Kidney epithelial cell (primary cell): ENCODE measurements at places on chromosomes 16 and 17. TPM values are rescaled to one million over a fixed set of nuclear protein-coding genes. Genes with fewer than 3 reads are reported as not detected.

- DNase-seq = no peak
These were observed 59.3 kb downstream of the TMEM132E start for GRCh38 chr17:34638526-34639260.

GRCh38 chr17:45730192-45730591, 53.9 kb upstream of the CRHR1 start:
- no peak for DNase-seq

DNA sequence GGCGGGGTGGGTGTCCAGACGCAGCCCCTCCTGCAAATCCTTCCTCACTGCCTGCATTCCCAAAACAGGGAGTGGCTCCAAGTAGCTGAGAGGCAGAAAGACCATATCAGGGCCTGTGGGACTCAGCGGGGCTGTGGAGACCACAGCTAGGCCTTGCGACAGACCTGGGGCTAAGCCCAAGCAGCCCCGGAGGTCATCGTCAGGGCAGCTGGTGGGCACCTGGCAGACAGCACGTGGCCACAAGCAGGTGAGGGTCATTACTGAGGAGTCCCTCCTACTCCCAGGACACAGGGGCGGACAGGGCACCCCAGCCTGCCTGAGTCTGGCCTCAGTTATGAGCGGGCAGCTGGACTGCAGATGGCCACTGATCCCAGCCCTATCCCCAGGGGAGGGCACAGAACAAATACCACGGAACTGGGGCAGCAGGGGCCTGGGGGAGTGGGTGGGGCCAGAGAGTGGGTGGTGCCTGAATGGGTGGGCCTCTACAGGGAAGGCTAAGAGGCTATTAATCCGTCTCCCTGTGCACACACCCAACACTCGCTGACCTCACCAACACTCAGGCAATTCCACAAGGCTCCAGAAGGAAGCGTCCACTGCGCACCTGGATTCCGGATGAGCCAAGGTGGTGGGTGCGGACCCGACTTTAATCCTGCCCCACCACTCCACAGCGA, 8.5 kb downstream of the HS3ST6 start:
- no peak for DNase-seq

KRT9 gene
- total RNA-seq = not detected in 2 replicates
